ENCODE measurements at places on chromosomes 12 and 14.

DNA sequence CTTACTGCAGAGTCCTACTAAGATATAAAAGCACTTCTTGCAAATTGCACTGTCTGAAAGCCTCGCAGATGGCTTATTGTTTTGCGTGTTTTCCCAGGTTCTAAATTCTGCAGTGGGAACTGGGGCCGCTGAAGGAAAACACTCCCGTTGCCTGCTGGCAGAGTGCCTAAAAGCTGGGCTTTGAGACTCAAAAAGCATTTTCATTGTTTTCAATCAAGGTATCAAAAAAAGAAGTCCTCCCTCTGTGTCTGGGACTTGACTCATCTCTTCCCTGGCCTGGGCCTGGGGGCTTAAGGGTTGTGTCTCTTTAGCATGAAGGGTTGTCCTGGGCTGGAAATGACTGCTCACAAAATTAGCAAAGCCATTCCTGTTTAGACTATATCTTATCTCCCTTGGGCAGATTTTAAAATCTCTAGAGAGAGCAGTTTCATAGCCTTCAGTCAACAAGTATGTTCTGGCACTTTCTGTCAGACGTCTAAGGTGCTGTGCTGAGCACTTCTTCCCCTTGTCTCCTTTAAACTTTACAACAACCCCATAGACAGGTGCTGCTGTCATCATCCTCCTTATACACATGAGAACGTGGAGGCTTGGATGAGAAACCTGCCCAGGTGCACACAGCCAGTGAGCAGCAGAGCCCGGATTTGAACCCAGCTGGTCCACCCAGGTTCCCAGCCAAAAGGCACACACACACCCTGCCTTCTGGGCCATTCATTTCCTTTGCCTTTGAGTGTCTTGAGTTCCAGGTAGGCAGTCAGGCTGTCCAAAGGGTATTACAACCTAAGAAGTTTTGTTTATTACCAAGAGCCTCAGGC lies 31.1 kb downstream of the ELK3 start:
- no peak for DNase-seq

- no peak for DNase-seq
These were observed 50.9 kb upstream of the CCT2 start for GRCh38 chr12:69534389-69534822.

GRCh38 chr12:99381992-99382391 lies 265.6 kb upstream of the GARIN6 start:
- no peak for DNase-seq

DNA sequence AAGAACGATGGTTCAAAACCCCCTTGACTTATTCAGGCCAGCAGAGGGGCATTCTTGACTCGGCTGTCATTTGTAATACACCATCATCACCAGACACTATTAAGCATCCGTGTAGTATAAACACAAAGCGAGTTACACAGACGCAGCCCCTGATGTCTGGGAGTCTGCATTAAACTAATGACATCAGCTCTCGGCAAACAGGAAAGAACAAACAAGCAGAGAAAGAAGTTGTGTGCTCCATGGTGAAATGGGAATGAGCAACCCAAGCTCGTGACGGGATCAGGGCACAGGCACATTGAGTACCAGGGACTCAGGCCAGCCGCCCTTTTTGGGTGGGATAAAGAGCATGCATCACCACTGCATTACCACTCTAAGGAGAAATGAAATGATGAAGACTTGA lies 460.1 kb downstream of the MED13L start:
- no peak for DNase-seq

GRCh38 chr14:68144051-68144681 lies 324.6 kb downstream of the RAD51B start:
- no peak for DNase-seq

DNA sequence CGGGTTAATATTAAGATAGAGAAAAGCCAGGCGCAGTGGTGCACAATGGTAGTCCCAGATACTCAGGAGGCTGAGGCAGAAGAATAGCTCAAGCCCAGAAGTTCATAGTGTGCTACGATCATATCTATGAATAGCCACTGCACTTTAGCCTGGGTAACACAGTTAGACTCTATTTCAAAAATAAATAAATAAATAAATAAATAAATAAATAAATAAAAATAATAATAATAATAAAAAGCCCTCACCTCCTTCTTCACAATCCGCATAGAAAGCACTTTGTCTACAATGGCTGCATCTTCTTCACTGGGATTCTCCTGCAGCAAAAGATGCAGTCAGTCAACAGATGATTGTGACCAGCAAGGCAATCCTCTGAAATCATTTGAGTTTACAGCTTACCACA lies 31.5 kb upstream of the SUPT16H start:
- DNase-seq: no peak

- DNase-seq: no peak
These were observed 518.1 kb downstream of the TRHDE start for GRCh38 chr12:72790273-72790672.

- DNase-seq: no peak
These were observed 11.5 kb downstream of the NKX2-1 start for GRCh38 chr14:36508418-36509068.

DNA sequence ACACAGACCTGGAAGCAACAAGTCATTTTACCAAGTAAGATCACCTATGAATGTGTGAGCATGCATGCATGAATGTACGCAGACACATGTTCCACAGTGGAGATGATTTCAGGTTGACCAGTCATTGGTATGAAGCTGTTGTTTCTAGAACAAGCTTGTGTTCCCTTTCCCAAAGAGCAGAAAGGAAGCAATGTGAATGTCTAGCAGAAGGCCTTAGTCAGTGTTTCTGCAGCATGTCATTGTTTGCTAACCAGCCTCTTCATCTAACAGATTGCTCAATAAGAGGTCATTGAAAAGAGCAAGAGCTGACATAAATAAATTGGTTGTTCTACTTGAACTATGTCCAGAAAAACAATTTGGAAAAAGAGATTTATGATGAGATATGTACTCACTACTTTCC lies 191.4 kb downstream of the PLCZ1 start:
- DNase-seq: no peak
